ENCODE measurements at places on chromosomes 11 and 22. TPM values are rescaled to one million over a fixed set of nuclear protein-coding genes. Genes with fewer than 3 reads are reported as not detected.

DNA sequence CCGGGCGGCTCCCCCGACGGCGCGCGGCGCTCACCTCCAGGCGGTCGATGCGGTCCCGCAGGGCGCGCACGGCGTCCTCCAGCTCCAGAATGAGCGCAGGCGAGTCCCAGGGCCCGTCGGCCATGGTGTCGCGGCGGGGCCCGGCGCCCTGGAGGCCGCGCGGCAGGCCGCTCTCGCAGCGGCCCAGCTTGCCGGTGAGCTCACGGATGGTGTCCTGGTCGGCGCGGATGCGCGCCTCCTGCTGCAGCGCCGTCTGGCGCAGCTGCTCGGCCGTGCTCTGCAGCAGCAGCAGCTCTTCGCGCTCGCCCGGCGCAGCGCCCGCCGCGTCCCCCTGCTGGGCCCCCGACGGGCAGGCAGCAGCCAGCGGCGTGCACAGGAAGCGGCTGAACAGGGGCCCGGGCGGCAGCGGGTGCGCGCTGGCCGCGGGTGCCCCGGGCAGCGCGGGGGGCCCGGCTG is 599 bp downstream of the NPTXR start:
- peak; percentile 29 for DNase-seq

The WNT7B gene
- total RNA-seq = not detected

- no peak for DNase-seq
Observed at GRCh38 chr11:116641561-116642045, 131.2 kb downstream of the BUD13 start.

The CHADL gene
- 3.5 TPM for total RNA-seq

The CCDC87 gene
- 2.3 TPM for total RNA-seq

- no peak for DNase-seq
Observed at GRCh38 chr11:2724653-2725367, 25.0 kb upstream of the KCNQ1OT1 start.

The MS4A4E gene
- 1.1 TPM for total RNA-seq
